ENCODE measurements at places on chromosomes 4 and X.

DNA sequence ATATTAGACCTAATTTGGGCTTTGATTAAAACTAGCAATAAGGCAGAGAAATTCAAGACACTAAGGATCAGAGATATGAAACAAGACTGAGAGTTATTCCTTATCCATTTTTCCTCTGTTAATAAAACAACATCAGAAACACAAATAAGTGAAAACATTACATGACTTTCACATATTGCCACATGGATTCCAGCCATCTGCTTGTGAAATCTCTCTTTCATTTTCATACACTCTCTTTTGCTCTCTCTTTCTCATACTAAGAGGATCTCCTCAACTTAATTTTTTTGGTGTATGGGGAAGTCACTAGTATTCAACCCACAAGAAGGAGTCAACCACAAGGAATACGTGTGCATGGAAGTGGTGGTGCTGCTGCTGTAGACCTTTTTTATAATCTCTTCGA lies 183.0 kb downstream of the LDB2 start:
- DNase-seq = no peak

GRCh38 chrX:124737771-124738170 lies 391.4 kb downstream of the SH2D1A start:
- no peak for DNase-seq

DNA sequence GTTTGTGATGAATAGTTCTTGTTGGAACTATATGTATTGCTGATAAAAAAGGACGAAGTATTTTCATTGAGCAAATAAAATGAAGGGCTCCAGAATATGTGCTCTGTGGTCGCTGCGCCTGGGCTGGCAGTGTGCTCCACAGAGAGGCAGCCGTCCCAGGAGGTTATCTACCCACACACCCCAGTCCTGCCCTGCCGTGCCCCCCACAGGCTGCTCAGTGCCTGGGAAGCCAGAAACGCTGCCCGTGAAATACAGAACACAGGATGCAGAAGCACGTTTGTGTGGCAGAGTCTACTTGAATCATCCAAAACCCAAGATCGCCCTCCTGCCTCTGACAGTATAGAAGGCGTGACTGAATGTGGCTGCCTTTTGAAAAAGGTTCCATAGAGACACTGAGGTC lies 1.4 kb downstream of the CLDN22 start:
- DNase-seq = no peak

DNA sequence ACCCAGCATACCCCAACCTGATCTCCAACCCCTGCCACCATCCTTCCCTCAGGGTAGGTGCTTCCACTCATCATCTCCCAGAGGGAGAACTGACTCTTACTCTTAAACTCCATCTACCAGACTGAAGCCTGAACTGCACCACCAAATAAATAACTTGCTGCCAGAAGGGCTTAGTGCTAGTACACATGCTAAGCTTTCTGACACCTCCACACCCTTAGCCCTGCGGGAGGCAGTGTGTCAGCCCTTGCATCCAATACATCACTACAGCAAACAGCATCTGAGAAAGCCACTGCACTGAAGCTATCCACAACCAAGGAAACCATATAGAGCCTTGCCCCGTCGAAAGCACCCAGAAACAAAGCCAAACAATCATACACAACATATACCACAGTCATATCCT lies 68.6 kb upstream of the MCF2 start:
- no peak for DNase-seq

DNA sequence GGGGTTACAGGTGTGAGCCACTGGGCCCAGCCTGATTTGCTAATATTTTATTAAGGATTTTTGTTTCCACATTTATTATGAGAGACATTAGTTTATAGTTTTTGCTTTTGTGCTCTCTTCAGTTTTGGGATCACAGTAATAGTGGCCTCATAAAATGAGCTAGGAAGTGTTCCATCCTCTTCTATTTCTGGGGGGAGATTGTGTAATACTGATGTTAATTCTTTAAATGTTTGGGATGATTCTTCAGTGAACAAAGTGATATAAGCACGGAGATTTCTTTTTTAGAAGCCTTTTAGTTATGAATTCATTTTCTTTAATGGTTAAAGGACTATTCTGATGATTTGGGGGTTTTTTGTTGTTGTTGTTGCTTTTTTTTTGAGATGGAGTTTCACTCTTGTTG lies 41.3 kb downstream of the RBMX start:
- no peak for DNase-seq

GRCh38 chrX:112840382-112841113 lies at the start of gene AMOT:
Gene AMOT, minus strand, starts transcription at chrX:112840831. Its CDS starts 17,705 bp downstream, at chrX:112823126.
- no peak for DNase-seq

GRCh38 chrX:85381602-85382001 lies 2.1 kb upstream of the POF1B start:
- no peak for DNase-seq

DNA sequence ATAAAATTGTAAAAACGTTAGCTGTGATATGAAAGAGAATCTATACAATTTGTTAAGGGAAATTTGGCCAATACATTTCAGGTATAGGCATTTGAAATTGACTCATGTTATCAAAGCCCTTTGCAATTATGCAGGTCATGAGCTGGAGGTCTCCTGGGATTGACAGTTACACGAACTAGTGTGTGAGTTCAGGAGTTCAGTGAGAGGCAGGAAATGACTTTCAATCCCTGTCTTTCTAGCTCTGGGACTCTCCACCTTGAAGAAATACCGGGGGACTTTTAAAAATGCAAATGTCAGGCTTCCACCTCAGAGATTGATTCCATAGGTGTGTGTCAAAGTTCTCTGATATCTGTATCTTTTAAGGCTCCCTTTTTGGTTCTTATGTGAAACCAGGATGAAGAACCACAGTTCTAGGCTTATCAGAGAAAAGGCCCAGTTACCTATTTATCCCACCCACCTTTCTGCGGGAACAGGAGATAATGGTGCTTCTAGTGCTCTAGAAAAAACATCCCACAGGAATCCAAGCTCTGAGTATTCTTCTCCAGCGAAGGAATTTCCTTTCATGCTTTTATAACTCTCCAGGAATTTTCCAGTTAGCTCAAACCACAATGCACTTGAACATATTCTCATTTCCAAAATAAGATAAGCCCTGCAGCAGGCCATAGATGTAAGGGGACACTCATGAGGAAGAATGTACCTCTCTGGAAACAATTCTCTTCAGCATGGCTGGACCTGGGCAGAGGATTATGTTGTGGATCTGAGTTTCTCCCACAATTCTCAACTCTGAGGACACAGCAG lies 501.0 kb downstream of the IDS start:
- no peak for DNase-seq

GRCh38 chr4:7964890-7965662 lies 25.4 kb upstream of the AFAP1 start:
- DNase-seq = no peak

- no peak for DNase-seq
Measured at GRCh38 chr4:158605393-158605792, 66.3 kb downstream of the C4orf46 start.
